Stimulated activated CD8-positive, alpha-beta memory T cell treated with anti-CD3 and anti-CD28 coated beads, Interleukin-4, amount 100 ng/mL, for 1 hour (primary cell): ENCODE measurements at places on chromosomes 6 and 20.

- peak; percentile 11 for DNase-seq
These were observed 127.2 kb upstream of the TAB2 start for GRCh38 chr6:149190224-149190831.

- no peak for DNase-seq
These were observed 3.5 kb upstream of the GHRH start for GRCh38 chr20:37265152-37265551.

DNA sequence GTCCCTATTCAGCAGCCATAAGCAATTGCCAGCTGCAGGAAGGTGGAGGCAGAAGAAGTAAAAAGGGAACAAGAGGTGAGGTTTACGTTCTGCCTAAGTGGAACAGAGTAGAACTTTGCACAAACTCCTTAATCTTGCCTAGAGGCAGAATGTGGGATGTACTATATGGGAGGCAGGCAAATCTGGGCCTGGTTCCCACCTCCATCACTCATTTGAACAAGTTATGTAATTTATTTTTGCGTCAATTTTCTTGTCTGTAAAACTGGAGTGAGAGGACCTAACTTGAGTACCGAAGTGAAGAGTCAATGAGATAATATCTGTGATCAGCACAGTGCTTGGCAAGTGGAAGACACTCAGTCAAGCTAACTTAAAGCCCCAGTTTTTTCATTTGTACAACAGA is 2.0 kb upstream of the TPBG start:
- no peak for DNase-seq

GRCh38 chr6:119210596-119210995 is 132.1 kb upstream of the FAM184A start:
- DNase-seq = no peak

GRCh38 chr6:165677091-165677490 is 14.1 kb upstream of the PDE10A start:
- no peak for DNase-seq

DNA sequence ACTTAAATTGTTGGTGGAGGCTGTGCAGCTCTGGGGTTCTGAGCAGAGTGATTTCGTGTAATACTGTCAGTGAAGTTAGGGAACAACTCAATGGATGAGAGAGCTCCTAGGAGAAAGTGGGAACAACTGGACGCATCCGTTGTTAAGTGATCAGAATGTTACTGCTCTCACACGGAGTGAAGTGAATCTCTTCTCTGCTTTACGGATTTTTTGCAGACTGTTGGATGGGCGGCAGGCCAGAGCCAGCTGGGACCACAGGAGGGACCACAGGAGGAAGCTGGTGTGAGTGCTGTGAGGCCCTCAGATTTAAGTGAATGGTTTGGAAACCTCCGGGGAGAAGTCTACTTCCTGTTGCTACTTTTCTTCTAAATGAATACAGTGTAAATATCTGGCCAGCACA is 23.7 kb upstream of the PPP1R14C start:
- DNase-seq = no peak

DNA sequence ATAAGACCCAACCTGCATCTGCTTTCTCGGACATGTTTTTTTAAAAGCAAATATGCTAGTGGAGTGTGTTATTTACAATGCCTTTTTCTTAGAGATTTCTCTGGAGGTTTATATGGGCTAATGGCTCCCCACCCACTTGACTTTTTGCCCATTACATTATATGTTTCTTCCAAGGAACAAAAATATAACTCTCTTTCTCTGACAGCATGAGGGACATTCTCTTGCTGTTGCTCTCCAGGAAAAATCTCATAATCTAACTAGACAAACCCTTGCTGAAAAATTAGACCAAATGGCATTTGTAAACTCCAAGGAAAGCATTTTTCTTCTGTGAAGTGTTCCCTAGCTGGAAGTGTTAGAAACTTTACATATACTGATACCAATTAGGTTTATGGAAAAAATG is 213.7 kb downstream of the PRL start:
- DNase-seq = no peak

DNA sequence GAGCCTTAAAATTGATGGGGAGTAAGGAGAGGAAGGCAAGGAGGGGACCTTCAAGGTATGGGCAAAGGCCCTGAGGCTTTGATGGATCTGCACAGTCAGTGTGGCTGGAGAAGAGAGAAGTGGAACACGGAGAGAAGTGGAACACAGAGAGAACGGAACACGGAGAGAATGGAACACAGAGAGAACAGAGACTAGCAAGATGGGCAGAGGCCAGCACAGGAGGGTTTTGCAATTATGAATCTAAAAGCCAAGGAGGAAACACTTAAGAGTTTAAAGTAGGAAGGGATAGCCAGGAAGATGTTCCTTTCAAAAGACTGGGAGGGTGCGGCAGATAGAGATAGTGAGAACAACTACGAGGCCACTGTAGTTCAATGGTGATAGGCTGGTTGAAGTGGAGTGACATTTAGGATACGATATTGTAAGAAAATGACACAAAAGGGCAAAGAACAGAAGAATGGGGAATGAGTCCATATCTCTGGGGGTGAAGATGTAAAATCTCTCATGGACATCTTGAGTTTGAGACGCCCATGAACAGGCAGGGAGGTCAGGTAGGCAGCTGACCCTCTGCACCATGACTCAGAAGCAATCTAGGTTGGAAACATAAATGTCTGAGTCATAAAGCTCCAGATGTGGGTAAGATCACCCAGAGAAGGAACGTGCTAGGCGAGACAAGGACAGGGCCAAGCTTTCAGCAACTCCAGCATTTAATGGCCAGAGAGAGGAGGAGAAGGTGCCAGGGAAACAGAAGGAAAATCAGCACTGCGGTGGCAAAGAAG is 25.4 kb downstream of the ZMYND8 start:
- DNase-seq = no peak

DNA sequence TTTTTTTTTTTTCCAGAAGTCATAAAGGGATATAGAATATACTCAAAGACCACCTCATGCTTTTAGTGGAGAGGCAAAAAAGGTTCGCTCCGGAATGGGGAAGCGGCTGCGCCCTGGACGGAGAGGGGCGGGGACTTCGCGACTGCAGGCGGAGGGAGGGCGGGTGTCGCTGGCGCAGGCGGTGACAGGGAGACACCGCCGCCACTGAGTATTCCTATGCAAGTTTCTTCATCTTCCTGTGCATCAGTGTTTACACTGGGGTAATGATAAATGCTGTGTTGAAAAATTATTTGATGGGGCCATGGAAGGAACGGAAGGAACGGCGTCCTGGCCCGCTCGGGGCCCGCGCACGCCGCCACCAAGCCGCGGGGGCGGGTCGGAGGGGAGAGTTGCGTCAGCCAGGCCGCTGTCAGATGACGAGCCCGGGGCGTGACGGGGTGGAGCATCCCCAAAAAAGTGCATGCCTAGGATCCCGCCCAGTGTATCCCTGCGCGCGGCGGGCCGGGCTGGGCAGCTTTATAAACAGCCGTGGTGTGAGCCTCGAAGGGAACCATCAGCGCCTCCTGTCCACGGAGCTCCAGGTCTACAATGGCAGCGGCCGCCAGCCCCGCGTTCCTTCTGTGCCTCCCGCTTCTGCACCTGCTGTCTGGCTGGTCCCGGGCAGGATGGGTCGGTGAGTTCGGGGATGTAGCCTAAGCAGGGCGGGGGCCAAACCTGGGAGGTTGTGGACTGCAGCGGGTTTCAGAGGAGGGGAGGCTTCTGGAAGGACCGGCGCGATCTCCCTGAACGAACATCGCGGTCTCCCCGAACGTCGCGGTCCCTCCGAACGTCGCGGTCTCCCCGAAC is at the start of gene ULBP1:
ULBP1 (plus strand) TSS at position 482 of the 846 bp plus-strand sequence; CDS start at position 589, 107 bp downstream.
- DNase-seq = peak; percentile 43

DNA sequence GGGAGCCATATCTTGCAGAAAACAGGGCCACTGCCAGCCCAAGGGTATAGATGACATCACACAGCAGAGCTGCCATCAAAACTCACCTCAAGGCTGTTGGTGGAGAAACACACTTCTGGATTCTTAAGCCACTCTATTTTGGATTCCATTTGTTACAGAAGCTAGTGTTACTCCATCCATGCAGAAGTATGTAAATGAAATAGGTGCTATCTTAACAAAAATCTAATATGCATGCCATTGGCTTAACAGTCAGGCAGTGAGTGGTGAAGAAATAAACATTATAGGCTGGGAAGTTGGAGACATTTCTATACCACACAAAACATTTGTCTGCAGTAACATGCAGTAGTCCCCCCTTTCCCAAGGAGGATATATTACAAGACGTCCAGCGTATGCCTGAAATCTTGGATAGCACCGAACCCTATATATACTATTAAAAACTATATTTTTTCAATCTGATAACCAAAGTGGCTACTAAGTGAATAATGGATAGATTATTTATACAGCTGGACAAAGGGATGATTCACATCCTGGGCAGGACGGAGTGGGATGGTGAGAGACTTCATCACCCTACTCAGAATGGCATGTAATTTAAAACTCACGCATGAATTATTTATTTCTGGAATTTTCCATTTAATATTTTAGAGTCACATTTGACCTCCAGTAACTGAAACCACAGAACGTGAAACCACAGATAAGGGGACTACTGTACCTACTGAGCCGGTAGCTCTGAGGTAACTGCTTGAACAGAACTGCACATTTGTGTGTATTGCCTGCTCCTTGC is 160.0 kb upstream of the PLN start:
- no peak for DNase-seq

- no peak for DNase-seq
These were observed 39.4 kb upstream of the NNAT start for GRCh38 chr20:37481610-37482009.

DNA sequence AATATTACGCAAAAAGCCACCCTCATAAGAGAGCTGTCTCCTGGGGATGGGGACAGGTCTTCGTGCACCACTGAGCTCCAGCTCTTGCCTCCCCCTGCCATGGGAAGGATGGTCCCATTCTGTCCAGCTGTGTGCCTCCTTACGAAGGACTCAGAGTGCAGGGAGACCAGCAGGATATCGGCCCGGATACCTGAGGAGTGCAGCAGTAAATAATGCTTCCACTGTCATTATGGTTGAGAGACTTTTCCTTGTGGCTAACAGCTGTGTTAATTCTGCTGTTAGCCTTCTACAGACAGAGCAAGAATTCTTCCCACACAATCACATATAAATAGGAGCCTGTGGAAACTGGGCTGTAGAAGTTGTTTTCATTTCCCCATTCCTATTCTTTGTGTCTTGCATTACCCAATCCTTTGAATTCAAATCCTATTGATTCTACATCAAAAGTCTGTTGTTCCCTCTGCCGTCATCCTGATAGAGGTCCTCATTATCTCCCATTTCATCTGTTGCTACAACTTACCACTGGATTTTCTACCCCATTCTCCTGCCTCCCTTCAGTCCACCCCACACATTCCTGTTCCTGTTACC is 364.6 kb upstream of the SOX4 start:
- no peak for DNase-seq

- no peak for DNase-seq
These were observed 17.1 kb upstream of the MLN start for GRCh38 chr6:33820784-33821520.

GRCh38 chr20:48782901-48783308 is 44.9 kb downstream of the PREX1 start:
- DNase-seq = no peak

- DNase-seq = no peak
These were observed 115.5 kb upstream of the DUSP22 start for GRCh38 chr6:176766-177165.

GRCh38 chr20:3932277-3932676 is 43.1 kb downstream of the PANK2 start:
- no peak for DNase-seq

- DNase-seq = no peak
These were observed 540.5 kb upstream of the NOX3 start for GRCh38 chr6:155996151-155996550.

DNA sequence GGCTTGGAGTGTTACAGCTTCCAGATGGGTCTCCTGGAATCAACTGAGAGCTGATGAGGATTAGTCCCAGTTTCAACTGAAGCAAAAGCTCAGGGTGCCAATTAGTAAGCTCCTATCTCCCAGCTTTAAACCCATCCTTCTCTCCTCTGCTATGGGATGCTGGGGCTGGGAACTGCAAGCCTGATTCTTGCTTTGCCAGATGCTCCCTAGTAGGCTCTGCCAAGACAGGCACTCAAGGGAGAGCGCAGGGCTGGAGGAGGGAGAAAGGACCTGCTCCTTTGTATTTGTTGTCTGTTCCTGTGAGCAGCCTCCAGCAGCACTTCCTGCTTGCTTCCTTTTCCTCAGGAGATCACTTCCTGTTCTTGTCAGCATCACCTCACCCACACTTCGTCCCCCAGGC is 309.7 kb downstream of the KIF16B start:
- DNase-seq = no peak

GRCh38 chr6:98579941-98580340 is 254.4 kb upstream of the POU3F2 start:
- no peak for DNase-seq

- no peak for DNase-seq
These were observed 200.5 kb upstream of the ARG1 start for GRCh38 chr6:131372535-131372934.

DNA sequence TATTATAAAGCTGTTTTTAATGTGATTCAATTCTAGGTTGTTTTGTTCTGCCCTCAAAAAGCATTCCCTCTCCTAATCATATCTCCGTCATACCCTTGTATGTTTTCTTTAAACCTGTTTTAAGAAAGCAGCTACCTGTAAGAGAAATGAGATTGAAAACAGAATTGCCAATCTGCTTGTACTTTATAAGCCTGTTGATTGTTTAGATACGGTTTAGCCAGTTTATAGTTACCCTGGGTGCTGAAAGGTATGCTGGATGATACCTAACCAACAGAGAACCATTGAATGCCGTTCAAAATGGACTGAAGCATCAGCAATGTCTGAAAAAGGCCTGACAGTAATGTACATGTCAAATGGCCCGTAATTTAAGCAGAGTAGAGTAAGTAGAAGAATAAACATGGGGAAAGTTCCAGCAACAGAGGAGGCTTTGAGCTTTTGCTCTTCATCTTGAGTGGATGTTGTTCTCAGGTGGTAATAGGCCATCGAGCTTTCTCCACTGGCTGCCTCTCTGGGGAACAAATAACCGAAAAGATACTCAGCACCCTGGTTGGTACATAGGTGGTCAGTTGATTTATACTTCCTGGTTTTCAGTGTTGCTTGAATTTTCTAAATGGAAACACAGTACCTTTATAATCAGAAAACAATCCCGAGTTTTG is 27.5 kb downstream of the PTPN1 start:
- no peak for DNase-seq

GRCh38 chr6:165049362-165049761 is 260.0 kb downstream of the C6orf118 start:
- no peak for DNase-seq

DNA sequence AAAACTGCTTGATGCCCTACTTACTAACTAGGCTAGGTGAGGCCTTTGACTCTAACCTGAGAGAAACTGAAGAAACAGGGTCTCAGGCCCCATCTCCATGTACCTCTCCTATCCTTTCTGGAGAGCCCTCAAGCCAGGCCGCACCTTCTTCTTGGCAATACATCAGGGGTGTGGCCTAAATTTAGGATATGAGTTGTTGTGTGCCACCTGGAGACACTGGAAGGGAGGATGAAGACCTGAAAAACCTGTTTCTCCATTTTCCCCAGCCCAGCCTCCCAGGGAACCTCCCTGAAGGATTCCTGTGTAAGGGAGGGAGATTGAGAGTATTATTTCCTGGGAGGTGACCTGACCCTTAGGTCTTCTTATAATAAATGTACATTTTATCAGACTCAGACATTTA is 3.1 kb downstream of the LY6G6D start:
- no peak for DNase-seq
